Left renal cortex interstitium (tissue), 4 donors: ENCODE measurements at places on chromosomes 1 and 21. TPM values are rescaled to one million over a fixed set of nuclear protein-coding genes. Genes with fewer than 3 reads are reported as not detected.

RHBDL2 gene
- 0.89 TPM for polyA plus RNA-seq

LCE2C gene
- not detected for polyA plus RNA-seq

MYBPHL gene
- not detected for polyA plus RNA-seq

AHDC1 gene
- 47.7 TPM for polyA plus RNA-seq

IVL gene
- 0.33 TPM for polyA plus RNA-seq

SERPINC1 gene
- 0.27 TPM for polyA plus RNA-seq

CCDC190 gene
- not detected for polyA plus RNA-seq

CNTN2 gene
- polyA plus RNA-seq: 0.32 TPM

BNIPL gene
- 5.2 TPM for polyA plus RNA-seq

FCGR2B gene
- polyA plus RNA-seq: 0.22 TPM

FBXO28 gene
- polyA plus RNA-seq: 35.4 TPM

RNU1-3 gene
- polyA plus RNA-seq: not detected

ASPM gene
- polyA plus RNA-seq: 21.4 TPM

LHX8 gene
- not detected for polyA plus RNA-seq

RPE65 gene
- polyA plus RNA-seq: 0.10 TPM

TAL1 gene
- 5.5 TPM for polyA plus RNA-seq

TMEM269 gene
- 0.79 TPM for polyA plus RNA-seq

IL23R gene
- 0.09 TPM for polyA plus RNA-seq

CLCA1 gene
- not detected for polyA plus RNA-seq
